ENCODE measurements at places on chromosomes 3 and 15.

- no peak for DNase-seq
These were observed 180.5 kb downstream of the TAFA4 start for GRCh38 chr3:68751888-68752287.

GRCh38 chr3:23662079-23662617, 143.6 kb upstream of the UBE2E1 start:
- DNase-seq = no peak

DNA sequence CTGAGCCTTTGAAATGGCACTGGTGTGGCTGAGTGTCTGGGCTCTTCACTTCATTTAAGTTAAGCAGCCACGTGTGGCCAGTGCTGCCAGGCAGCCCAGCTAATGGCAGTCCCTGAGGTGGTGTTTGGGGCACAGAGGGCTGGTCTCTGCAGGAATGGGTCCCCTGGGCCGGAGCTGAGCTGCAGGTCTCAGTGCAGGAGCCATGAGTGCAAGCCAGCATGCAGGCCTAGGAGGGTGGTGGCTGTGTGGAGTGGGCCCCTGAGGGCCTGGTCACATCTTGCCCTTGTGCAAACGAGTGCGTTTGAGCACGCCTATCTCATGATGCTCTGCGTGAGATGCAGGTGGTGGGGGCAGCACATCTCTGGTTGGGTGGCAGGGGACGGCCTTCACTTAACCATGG, 48.9 kb downstream of the PLXNA1 start:
- no peak for DNase-seq

- DNase-seq = no peak
These were observed 142.5 kb upstream of the MBNL1 start for GRCh38 chr3:152126260-152126659.

DNA sequence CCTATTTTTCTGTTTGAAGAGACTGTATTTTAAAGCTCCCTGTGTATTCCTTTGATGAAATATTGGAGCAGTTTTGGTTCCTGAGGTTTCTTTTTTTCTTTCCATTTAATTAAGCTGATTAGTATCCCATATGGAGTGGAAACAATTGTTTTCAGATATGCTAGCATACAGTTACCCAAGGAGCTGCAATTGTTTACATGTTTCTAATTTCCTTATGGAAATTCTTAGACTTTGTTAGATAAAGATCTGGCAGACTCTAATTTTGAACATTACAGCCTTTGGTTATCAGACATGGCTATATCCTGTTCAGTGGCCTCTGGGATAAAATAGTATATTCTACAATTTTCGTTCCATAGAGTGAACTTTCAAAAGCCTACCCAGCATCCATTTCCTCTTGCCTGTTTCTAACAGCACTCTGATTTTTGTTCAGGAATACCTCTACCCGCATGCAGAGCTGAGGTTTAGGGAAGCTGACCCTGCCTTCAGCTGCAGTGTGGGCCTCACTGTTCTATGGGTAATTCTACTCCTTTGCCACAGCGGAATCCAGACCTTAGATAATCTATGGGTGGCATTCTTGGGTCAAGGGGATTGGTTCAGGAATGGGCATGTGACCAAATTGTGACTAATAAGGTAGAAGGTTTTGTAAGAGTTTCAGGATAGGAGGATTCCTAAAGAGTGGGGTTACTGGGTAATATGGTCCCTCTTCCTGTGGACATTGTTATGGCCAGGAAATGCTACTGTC, 161.1 kb upstream of the ANKRD28 start:
- DNase-seq = no peak

DNA sequence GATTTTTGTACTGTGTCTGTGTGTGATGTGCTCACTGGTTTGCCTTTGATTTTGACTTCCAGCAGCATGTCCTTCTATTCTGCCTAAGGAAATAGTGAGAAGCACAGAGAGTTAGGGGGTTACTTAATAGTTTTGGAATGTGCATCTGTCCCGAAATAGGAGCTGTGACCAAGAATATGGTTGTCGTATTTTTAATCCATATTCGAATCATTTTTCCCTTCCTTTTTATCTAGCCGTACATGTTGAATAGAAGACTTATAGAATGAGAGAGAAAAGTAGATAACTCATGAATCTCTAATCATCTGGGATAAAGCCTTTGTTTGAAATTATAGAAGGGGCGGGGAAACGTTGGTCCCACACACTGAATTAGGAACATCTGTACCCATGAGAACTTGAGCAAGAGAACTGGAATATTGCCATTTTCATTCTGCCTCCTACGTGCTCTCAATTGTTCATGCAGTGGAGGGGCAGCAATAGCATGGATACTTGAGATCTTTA, 23.6 kb downstream of the CRTC3 start:
- DNase-seq = no peak
